ENCODE measurements at places on chromosomes 5 and 9.

DNA sequence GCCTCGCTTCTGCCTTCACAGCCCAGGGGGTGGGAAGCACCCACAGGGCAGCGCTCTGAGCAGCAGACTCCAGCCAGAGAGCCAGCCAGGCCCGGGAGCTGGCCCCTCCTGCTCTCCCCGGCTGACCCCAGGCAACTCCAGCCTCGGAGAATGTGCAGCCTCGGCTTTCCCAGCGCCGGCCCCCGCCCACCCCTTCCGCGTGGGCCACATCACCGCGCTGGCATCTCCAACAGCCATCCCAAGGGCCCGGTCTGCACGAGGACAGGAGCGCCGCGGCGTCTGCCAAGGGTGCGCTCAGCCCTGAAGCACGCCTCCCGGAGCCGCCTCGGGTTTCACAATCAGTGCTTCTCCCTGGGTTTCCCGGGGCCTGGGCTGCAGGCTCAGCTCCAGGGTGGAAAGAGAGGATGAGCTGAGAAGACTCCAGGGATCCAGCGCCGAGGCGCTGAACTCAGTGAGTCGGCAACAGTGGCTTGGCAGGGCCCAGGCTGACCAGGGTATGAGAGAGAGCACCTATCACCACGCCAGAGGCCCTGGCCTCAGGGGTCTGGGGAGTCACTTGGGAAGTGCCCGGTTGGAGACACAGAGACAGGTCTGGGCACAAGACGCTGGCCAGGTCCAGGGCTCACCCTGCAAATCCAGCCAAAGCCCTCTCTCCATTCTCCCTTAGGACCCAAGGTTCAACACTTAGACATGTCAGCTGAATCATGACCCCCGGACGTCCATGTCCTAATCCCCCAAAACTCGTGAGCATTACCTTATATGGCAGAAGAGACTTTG lies 79.6 kb downstream of the ADAMTS2 start:
- peak; percentile 80 for DNase-seq

- DNase-seq = no peak
Observed at GRCh38 chr9:112582371-112583262, 96.0 kb downstream of the KIAA1958 start.

GRCh38 chr9:16001856-16002255 lies 449.0 kb downstream of the CCDC171 start:
- DNase-seq = no peak

GRCh38 chr9:135707252-135708138 lies 5.5 kb downstream of the KCNT1 start:
- DNase-seq = no peak

DNA sequence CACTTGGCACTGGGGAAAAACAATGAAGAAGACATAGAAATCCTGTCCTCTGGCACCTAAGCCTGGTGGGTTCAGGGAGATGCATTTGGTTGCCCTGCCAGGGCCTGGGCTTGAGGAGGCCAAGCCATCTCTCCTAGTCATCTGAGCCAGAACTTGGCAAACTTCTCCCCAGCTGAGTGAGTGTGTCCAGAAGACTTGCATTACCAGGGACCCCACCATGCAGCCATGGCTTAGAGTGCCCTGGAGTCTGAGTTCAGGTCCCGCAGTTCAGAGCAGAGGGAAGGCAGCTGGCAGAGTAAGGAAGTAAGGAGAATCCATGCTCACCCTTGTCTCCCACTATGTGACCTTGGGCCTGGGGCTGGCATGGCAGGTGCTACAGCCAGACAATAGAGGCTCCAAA lies 37.4 kb upstream of the FCN1 start:
- DNase-seq = no peak

GRCh38 chr5:142319560-142320429 lies 5.0 kb downstream of the SPRY4 start:
- DNase-seq = peak; percentile 55

DNA sequence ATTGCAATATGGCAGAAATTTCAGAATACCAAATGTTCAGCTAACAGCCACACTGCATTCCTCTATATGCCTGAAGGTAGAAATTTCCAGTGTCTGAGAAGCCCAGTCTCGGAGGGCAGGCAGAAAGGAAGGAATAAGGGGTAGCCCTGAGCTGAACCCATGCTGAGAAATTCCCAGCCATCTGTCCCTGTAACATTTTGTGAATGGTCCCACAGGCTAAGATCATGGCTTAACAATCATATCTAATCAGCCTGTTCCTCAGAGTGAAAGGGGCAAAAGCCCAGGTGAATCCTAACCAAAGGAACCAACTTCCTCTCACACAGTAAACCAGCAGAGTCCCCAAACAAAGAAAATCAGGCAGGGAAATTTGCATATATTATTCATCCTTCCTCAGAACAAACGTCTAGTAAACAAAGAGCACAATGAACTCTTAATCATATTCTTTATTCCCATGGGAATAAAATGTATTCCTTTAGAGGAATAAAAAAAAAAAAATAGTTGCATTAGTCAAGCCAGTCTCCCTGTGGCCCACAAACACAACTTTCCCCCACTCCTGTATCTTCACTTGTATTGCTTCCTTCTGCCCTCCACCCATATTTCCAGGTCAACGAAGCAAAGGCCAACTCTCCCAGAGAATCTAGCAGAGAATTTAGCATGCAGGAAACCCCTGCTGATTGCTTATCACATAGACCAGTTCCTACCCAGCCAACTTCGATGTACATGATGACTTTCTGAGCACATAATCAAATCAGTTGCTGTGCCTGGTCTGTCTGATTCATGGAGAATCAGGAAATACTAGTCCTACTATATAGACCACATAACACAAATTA lies 257.6 kb downstream of the FAM114A2 start:
- no peak for DNase-seq

- no peak for DNase-seq
Observed at GRCh38 chr9:22373636-22374035, 73.0 kb upstream of the DMRTA1 start.

GRCh38 chr9:734831-735511 lies 106.5 kb upstream of the DMRT1 start:
- no peak for DNase-seq

GRCh38 chr9:27124151-27124550 lies 15.1 kb downstream of the TEK start:
- DNase-seq = no peak

DNA sequence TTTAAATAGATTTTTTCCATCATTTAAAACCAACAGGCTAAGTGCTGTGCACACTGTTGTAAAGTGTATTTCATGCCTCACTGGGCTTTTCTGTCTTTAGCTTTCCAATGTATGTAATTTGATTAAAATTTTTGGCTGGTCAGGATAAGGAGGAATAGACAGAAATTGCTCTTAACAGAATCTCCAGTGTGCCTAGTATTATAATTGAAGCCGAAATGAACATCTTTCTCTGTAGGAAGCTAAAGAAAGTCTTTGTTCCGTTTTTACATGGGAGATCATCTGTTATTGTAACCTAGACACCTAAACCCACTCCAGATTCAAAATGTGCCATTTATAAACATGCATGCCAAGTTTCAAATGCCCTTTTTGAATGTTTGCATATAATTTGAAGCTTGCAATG lies 54.5 kb upstream of the SMIM15 start:
- no peak for DNase-seq

DNA sequence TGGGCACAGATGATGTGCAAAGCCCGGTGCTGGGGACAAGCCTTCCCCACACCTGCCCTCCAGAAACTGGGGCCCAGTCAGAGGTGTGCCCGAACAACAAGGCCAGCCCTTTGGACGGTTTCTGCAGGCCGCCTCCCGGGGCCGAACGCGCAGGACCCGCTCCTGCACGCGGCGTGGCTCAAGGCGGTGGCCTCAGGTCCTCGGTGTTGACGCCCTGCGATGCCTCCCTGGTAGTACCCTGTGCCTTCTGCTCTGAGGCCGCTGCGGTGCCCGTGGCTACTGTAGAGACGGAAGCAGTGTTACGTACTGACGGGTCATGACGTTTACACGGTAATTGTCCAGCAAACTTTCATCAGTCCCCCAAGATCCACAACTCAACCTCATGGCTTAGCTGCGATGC lies 33.5 kb upstream of the FANCC start:
- DNase-seq = no peak

GRCh38 chr9:130306823-130307666 lies 41.5 kb downstream of the HMCN2 start:
- DNase-seq = no peak

DNA sequence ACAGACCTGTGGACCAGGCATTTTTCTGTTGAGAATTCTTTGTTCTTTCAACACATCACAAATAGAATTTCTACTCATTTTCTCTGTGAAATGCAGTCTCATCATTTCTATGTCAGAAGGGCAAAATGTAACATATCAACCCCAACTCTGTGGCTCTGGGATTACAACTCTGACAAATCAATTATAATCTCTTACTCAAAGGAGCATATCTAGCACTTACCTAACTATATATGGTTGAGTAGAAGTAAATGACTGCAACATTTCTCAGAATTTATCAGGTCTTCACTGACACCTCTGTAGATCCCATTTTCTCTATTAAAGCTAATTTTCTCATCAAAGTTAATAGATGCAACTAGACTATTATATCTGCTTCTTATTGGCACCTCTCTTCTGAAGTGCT lies 64.8 kb downstream of the GABRG2 start:
- DNase-seq = no peak

DNA sequence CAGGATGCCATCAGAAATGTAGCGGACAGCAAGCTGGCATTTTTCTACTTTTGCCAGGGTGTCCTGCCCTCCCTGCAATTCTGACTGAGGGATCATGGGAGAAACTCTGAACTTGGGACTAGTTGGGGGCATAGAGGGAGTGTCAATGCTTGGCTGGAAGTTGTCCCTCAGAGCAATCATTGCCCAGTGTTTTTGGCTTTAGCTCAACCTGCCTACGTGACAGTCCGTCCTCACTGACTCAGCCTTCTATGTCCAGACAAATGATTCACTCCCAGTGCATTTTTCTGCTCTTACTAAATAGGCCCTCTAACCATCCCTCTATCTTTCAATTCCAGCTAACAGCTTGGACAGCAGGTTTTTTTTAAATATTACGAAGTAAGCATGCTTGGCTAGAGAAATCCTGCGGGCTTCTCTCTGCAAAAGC lies 627.4 kb downstream of the TLR4 start:
- peak; percentile 98 for DNase-seq

DNA sequence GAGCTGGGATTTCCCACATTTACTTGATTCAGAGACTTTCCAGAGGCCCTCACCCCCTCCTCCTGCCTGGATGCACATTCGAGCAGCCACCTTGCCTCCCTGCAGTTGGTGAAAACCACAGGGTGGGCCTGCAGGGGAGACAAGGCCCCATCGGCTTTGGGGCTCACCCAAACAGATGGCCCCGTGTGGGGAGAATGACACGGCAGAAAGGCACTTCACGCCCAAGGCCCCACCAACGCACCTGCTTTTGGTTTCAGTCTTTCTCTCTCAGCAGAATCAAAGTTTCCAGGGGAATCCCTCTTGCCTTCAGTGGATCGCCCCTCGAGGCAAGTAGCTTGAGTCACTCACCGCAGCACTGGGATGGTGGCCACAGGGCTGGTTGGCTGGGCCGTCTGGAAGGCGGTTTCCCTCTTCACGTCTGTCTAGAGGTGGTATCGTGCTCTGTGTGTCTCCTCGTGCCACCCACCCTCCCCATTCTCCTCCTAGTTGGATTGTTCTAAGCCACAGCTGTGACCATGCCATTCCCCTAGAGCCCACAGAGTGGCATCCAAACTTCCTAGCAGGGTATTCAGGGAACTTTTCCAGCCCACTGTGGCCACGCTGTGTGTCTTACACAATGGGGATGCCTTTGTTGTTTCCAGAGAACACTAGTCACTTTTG lies 31.8 kb downstream of the SEC61B start:
- no peak for DNase-seq

- DNase-seq = peak; percentile 1
Observed at GRCh38 chr5:5523066-5523505, 100.6 kb downstream of the ICE1 start.

DNA sequence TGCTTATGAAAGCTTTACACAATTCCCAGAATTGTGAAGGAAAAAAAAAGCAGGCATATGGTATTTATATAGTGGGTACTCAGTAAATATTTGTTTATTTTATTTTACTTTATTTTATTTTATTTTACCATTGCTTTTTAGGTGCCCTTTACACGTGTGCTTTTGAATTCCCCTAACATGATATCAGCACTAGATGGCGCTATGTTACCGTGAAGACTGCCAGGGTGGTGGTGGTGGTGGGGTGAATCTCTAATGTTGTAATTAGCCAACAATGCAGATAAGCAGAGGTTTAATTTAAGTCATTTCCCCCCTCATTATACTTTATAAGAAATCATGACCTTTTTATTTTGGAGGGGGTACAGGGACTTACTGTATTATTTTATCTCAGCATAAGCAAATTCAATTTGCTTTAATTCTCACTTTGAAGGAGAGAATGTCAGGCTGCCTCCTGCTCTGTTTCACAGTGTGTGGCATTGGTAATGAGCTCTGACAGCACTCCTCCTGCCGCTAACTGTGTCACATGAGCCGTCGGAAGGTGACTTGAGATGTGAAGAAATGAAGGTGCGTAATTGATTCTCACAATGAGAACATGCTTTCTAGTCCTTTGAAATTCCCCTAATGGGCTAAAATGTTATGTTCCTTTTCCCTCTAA lies 165.6 kb downstream of the YTHDC2 start:
- peak; percentile 27 for DNase-seq

Data from renal cortical epithelial cell (primary cell).